ENCODE measurements at places on chromosomes 11 and 22.

GRCh38 chr11:128244871-128245270, 342.5 kb downstream of the ETS1 start:
- no peak for DNase-seq

DNA sequence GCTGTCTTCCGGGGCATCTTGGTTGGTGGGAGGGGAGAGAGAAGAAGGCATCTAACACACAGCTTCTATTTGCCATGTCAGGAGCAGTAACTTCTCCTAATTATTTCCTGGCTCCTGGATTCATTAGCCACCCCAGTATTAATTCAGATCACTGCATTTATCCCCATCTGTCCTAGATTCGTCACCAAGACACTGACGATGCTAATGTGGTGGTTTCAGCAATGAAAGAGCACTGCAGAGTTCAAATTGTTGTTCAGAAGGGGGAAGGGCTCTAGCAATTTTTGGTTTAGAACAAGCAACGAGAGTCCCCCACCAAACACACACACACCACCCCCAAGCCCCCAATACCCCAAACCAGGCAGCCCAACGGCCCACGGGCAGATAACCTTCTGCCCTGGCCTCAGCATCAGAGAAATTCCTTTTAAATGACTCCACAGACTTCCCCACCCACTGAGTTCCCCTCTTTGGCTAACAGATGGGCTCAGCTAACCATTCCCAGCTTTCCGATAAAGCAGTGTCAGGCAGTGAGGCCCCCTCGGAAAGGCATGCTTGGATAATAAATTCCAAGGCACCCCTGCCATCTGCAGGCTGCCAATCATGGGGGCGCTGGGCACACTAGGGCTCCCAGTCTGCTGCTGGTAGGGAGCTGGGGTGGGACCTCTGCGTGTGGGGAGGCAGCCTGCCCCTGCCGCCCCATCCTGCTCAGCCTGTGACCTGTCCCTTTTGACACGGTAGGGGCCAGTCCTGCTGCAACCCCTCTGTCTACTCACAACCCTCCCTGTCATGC, 453.5 kb downstream of the MIAT start:
- no peak for DNase-seq

DNA sequence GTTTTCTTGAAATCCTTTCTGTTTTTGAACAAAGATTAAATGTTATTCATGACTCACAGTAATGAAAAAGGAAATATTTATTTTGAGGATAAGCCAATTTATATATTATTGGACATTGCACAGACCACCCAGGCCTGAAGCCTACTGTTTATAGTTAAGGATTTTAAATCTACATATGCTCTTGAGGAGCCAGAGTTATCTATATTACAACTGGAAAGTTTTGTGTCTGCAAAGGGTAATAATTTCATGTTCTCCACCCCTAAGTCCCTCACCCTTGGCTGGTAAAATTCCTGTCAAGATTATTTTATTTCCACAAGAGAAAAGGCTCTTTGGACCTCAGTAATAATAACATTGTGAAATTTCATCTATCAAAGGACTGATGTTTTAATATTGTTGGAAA, 228.2 kb downstream of the TMEM135 start:
- no peak for DNase-seq

- DNase-seq, result no peak
These were observed 24.3 kb upstream of the IL10RA start for GRCh38 chr11:117961896-117962295.

- no peak for DNase-seq
These were observed 34.1 kb downstream of the YPEL1 start for GRCh38 chr22:21701384-21701971.

- no peak for DNase-seq
These were observed 211.7 kb downstream of the NTM start for GRCh38 chr11:131582021-131582525.

- DNase-seq, result no peak
These were observed 220.6 kb downstream of the TBC1D22A start for GRCh38 chr22:46983046-46983445.

DNA sequence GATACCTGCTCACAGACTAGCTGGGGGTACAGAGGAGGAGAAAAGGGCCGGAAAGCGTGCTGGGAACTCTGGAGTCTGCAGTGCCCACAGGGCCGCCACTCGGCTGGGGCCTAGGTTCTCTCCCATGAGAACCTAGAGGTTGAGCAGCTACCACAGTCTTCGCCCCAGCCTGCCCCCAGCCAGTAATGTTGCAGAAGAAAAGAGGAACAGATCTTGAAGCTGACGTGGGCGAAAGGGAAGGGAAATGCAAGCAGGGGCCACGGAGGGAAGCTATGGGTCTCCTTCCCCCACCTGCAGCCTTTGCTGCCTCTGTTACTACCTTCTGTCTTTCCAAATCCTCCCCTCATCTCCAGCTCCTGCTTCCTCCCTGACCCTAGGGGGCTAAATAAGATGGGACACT, 28.8 kb upstream of the P2RY2 start:
- no peak for DNase-seq

DNA sequence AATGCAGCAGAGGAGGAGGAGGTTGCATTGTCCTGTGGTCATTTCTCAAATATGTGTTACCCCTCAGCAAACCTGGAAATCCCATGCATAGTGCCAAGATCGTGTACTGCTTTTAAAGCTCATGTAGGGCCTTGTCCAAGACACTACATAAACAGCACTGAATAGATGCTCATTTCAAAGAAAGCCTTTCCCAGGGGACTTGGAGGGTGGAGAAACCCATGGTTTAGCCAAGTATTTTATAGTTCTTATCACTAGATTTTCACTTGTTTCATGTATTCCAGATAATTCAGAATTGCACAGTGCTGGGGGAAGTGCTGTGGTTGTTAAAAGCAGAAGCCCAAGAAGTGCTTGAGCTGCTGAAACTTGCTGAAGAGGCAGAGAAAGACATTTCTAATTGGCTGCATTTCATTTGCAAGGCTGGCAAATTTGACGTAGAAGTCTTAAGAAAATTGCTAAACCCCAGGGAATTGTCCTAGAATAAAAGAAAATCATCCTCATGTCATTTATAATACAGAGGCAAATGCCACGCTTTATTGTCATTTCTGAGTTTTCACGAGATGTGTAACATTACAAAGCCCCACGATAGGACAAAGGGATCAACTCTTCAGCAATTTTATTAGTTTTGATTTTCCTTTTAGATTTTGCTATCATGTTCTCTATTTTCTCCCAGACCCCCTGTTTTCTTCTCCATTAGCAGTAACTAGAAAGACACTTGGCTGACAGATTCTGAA, 20.1 kb downstream of the CSRP3 start:
- DNase-seq, result no peak

- no peak for DNase-seq
These were observed 6.9 kb downstream of the SHISAL1 start for GRCh38 chr22:44305888-44306287.

DNA sequence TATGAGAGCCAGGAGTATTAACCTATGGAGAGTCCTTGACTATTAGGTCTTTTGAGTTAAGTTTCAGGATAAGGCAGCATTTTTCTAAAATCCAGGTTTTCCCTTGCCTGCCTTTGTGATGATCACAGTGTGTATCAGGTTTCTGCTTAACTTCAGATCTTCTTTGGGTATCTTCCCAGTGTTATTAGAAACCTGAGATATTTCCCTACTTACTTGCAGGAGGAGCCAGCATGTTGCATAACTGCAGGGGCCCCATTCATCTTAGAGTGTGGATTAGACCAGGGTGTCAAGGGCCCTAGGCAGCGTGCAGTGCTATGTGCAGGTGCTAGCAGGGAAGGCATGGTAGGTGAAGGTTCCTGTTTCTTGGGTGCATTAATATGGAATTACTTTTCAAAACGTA, 69.5 kb downstream of the ZNRF3 start:
- DNase-seq, result no peak

- DNase-seq, result no peak
These were observed 642 bp downstream of the NAA40 start for GRCh38 chr11:63939397-63939891.

- no peak for DNase-seq
These were observed 205.1 kb upstream of the PITPNB start for GRCh38 chr22:28123989-28124766.

GRCh38 chr11:107702109-107702660, 9.7 kb downstream of the SLN start:
- no peak for DNase-seq

DNA sequence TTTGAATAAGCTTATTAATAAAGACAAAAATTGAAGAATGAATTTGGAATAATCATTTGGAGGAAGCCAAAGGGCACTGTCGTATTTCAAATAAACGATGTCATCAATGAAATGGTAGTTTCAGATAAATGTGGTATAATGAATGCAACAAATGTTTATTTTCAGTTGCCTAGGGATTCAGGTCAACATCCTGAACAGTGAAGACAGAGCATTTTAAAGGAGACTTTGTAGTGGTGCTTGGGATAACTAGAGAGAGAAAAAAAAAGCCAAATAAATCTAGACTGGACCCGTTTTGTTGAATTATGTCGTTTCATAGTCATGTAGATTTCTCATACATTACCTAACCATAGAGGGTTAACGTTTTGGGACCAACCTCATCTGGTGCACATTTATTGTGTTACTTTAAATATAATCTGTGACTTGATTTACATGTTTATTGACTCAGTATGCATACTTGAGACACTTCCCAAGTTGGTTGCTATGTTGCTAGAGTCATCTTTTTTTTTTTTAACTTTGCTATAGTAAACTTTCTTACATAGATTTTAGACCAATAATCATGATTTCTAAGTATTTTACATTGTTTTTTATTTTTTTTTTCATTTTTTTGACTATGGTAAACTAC, 111.1 kb downstream of the NCAM1 start:
- DNase-seq, result no peak

GRCh38 chr22:40413873-40414272, 43.5 kb downstream of the SGSM3 start:
- DNase-seq, result no peak

GRCh38 chr22:42636506-42636905, 3.9 kb downstream of the ATP5MGL start:
- DNase-seq, result no peak

DNA sequence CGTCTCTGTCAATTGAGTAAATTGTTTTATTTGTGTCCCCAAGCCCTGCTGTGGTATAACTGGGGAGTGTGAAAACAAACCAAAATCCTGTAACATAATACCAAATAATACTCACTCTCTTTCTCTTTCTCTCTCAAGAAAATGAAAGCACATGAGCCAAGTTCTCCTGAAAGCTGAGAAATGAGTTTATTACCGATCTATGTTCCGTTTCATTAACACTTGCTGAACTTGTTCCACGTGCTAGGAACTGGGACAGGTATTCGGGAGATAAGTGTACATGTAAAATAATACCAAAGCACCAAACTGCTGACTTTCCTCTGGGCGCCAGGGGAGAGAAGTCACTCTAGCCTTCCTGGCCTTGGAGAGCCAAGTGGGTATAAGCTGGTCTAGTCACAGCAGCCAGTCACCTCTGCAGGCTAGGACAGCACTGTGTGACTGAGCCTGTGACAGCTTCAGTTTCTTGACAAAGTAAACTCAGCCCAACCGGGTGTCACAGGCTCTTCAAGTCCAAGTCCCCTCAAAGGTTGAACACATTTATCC, 23.1 kb downstream of the CD6 start:
- no peak for DNase-seq

GRCh38 chr22:33640900-33641299, 279.4 kb downstream of the LARGE1 start:
- no peak for DNase-seq

DNA sequence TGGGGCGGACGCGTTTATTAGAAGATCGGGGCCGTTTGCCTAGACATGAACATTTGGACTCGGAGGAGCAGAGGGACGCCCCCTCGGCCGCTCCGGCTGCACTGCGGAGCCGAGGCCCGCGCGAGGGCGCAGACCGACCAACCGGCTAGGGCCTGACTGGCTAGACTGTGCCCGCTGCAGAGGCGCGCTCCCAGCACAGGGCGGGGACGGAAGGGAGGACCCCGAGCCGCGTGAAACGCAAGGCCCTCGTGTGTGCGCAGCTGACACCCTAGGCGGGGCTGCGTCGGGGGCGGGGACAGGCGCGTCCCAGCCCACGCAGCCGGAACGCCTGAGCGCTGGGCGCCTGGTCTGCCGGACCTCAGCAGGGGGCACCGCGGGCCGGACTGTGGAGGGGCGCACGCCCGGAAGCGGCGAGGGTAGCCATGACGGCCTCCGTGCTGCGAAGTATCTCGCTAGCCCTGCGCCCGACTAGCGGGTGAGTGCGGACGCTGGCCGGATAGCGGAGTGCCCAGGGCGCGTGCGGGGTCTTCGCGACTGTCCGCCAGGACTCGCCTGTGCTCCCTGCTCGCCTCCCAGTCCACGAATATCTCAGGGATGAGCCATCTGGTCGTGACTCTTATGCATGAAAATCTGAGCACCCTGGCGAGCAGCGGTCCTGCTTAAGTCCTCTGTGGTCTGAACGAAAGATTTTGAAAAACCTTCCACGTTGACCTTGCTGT, at the start of gene MRPL40:
Gene MRPL40 (plus strand): TSS at position 413 of the 719 bp plus-strand sequence. CDS start 10 bp downstream, at position 423.
- peak; percentile 90 for DNase-seq

GRCh38 chr11:114066046-114066648, 6.6 kb downstream of the ZBTB16 start:
- no peak for DNase-seq

GRCh38 chr11:43922744-43923405, 19.6 kb upstream of the C11orf96 start:
- no peak for DNase-seq

GRCh38 chr11:122126024-122126688, 10.1 kb upstream of the BLID start:
- no peak for DNase-seq

GRCh38 chr11:36408498-36409136, 101.5 kb downstream of the TRAF6 start:
- no peak for DNase-seq
